A549 (cell line): ENCODE measurements at places on chromosomes 4 and X.

DNA sequence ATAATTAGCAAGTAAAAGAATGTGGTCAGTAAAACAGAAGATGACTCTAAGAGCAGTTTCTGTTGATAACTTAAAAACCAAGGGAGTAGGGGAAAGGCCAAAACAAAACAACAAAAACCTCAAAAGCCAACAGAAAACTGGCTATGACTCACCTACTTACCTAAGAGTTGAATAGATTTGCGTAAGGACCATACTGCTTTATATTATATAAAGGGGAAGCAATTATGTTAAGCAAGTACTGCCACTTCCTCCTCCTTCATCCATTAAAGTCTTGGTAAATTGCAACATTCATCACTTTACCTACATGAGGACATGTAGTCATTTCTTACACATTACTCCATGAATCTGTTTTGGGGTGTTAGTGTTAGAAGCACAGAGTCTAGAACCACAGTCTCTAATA, 85.9 kb upstream of the FAM47A start:
- DNase-seq = no peak

- no peak for DNase-seq
Measured at GRCh38 chr4:15740764-15741404, 37.2 kb upstream of the CD38 start.

DNA sequence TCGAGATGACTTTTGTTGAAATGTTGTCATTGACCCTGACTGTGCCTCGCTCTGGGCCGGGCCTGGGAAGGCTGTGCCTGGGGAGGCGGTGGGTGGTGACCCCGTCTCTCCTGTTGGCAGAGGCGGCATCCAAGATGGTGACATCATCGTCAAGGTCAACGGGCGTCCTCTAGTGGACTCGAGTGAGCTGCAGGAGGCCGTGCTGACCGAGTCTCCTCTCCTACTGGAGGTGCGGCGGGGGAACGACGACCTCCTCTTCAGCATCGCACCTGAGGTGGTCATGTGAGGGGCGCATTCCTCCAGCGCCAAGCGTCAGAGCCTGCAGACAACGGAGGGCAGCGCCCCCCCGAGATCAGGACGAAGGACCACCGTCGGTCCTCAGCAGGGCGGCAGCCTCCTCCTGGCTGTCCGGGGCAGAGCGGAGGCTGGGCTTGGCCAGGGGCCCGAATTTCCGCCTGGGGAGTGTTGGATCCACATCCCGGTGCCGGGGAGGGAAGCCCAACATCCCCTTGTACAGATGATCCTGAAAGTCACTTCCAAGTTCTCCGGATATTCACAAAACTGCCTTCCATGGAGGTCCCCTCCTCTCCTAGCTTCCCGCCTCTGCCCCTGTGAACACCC, 36.4 kb downstream of the HTRA3 start:
- no peak for DNase-seq

DNA sequence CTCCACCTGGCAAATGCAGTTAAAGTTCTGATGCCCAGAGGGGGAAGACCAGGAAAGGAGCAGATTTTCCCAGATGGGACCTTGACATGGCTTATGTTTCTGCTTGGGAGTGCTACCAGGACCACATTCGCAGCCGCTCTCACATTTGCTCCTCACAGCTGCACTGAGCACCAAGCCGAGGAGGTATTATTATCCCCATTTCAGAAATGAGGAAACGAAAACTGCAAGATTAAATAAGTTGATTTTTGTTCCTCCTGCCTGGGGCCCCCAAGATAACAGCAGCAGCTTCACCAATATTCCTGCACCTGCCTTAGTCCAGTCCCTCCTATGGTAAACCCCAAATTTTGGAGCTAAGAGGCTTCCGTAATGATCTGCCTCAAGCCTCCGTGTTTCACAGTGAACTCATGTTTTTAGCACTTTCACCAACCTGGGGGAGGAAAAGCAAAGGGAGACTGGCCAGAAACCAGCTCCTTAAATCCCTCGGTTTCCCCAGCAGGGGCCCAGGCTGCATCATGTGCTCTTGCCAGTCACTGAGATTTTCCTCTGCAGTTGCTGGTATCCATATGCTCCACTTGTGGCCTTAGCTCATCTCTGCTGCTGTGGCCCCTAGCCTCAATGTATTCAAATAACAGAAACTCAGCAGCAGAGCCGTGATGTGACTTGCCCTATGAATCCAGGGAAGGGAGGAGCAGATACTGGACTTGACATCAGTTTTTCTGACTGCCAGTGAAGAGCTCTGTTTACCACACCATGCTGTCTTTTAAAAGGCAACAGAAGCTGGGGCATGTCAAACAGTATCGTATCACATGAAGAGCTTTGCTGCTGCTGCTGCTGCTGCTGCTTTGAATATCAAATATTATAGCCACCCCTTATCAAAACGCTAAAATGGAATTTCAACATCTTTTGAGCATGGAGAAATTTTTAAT, 95.5 kb upstream of the KLHL13 start:
- no peak for DNase-seq

GRCh38 chrX:136879001-136879687, 1.4 kb downstream of the RBMX start:
- DNase-seq = no peak

DNA sequence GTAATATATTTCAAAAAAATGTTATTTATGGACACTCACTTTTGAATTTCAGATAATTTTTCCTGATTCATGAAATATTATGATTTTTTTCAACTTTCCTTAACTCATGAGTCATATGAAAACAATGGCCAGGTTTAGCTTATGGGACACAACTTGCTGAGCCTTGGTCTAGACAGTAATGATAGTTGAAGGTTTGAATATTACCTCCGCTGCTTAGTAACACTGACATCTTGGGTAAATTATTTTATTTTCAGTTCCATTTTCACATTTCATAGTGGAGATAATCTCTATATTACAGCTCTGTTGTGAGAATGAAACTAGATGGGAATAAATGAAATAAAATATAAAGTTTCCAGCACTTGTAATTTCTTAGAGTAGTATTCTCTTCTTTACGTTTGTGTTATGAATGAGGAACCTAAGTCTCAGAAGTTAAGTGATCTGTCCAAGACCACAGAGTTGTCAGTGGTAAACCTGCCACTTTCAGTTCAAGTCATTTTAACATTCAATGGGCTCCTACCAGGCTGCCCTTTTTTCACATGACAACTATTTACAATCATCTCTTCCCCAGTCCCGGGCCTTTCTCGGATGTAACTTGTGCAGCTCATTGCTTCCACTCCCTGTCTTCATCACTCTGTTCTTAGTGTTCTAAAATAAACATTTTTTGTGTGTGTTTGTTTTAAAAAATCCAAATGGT, 46.8 kb upstream of the GC start:
- DNase-seq = no peak

DNA sequence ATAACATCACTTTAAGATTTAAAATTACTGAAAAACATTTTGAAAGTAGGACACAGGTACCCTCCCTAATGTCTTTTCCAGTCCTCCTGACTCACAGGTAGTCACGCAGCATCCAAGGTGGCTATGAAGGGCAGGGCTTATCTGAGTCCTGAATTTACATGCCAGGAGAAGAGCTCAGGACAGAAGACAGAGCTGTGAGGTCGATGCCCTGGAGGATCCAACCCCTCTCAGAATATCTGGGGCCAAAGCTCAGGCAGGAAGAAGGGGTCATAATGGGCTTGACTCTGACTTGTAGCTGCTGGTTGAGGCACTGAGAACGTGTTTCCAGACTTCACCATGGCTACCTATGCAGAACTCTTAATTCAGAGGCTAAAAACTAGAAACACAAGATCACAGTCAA, 177.5 kb downstream of the AASDH start:
- no peak for DNase-seq

GRCh38 chrX:47540754-47541538, 20.1 kb upstream of the ARAF start:
- peak; percentile 91 for DNase-seq

DNA sequence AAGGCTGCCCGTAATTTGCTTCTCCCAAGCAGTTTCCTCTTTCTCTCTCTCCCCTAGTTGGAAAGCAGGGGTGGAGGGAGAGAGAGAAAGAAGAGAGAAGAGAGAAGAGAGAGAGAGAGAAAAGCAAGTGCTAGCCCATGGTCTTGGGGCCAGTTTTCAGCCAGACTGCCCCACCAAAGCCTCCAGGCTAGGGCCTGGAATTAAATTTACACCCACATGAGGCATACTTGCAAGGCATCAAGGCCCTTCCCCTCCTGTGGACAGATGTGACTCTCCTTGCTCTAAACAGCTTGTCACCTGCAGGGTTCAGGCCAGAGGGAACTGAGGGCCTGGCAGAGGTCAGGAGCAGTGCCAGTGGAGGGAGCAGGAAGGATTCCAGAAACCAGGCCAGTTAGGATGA, 1.7 kb upstream of the CXCR3 start:
- DNase-seq = no peak

GRCh38 chr4:76990288-76991080, 40.9 kb downstream of the SEPTIN11 start:
- no peak for DNase-seq

DNA sequence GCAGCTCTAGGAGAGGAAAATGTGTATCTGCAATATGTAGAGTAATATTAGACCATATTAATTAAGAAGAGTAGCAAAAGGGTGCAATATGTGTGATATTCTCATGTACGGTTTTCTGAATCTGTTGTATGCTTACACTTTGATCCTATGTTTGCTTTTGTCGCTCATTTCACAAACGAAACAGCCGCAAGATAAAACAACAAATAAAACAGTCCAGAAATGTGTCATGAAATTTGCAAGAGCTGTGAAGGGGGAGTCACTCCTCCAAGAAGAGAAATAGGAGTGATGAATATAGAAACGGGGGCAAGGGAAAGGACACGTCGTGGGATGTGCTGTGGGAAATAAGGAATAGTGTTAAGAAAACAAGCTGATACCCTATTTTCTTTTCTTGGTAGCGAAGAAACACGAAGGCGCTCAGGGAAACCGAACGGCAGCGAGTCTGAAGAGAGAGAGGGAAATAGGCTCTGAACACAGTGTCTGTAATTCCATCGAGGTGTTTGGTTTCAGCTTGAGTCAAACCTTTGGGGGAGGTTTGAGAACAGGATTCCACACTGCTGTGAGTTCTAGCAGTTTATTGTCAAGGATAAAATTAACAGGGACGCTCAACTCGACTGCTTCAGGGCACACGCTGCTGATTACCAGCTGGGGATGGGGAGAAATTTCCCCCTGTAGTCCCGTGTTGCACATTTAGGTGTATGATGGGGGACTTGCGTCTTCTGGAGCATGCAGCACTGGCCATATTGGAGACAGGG, 595.6 kb upstream of the TENM3 start:
- no peak for DNase-seq
